Activated CD4-positive, alpha-beta T cell treated with anti-CD3 and anti-CD28 coated beads, Interleukin-2, amount 10 ng/mL, durations not matched to agents 7 days and 5 days (primary cell): ENCODE measurements at places on chromosomes 11 and 22. TPM values are rescaled to one million over a fixed set of nuclear protein-coding genes. Genes with fewer than 3 reads are reported as not detected.

DNA sequence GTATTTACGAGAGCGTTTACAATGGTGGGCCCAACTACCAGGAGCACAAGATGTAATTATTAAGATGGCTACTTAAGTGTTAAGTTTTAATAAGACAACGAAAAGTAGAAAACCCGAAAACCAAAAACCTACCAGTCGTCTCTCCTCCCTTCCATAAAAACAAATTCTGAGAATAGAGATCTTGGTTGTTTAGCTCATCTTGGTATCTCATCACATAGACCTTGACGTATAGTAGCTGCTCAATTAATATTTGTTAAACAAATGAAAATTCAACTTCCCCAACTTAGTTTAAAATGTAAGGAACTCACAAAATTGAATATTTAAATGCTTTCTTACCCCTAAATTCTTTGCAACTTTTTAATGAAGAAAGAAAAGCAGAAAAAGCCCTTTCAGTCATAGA is 669 bp downstream of the KDM4D start:
- no peak for DNase-seq

GRCh38 chr11:68071281-68072048 is 32.6 kb downstream of the TCIRG1 start:
- DNase-seq, result no peak

GRCh38 chr22:29029202-29030000 is 32.2 kb downstream of the C22orf31 start:
- no peak for DNase-seq

DNA sequence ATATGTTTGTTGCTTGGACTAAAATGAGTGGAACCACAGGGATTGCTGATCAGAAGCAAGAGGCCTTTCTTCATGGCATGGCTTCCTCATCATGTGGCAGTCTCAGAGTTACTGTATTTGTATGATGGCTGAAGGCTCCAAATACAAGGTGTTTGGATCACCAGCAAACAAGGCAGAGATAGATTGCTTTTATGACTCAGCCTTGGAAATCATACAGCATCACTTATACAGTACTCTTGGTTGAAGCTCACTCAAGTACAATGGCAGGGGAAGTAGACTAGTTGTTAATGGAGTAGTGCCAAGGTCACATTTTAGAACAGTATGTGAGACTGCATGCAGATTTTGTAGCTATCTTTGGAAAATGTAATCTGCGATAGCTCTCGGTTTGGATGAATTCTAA is 16.6 kb downstream of the CAPRIN1 start:
- no peak for DNase-seq

GRCh38 chr11:45144126-45145082 is 2.0 kb upstream of the PRDM11 start:
- no peak for DNase-seq

DNA sequence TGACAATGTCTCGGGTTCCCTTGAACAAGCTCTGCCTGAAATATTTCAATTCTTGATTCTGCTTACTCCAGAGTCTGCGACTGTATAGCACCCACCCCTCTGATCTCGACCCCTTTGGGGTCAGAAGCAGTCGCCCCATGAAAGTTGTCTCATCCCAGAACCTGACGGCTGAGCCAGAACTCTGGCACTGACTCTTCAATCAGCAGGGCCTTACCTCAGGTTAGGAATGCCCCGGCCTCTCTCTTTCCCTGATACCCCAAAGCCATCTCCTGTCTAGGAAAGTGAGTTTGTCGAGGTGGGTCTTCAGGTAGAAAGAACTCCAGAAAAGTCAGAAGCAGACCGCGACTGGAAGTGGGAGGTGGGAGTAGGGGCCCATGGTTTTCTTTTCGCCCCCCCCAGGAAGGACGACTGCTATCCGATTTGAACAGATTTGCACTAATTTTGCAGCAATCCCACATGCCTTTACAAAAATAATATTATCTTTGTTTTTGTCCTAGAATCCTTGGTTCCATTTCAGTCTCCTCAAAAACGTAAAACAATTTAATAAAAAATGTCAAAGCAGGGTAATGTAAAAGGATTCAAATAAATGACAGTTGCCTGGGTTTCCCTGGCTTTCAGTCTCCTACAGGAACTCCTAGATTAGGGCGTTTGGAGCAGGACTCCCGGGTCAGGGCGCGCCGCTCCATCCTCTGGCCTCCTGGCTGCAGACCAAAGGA is 898 bp upstream of the ROBO3 start:
- no peak for DNase-seq

The TOMM22 gene
- 83.0 TPM for total RNA-seq

The CHST1 gene
- total RNA-seq, result not detected
